CD4-positive, alpha-beta T cell (primary cell): ENCODE measurements at places on chromosomes 7 and 10. TPM values are rescaled to one million over a fixed set of nuclear protein-coding genes. Genes with fewer than 3 reads are reported as not detected.

The RPA3 gene
- total RNA-seq = 36.5 TPM

- no peak for DNase-seq
These were observed 201.7 kb downstream of the BICC1 start for GRCh38 chr10:58714409-58714808.

GRCh38 chr7:3916146-3916545, 615.1 kb downstream of the SDK1 start:
- no peak for DNase-seq

DNA sequence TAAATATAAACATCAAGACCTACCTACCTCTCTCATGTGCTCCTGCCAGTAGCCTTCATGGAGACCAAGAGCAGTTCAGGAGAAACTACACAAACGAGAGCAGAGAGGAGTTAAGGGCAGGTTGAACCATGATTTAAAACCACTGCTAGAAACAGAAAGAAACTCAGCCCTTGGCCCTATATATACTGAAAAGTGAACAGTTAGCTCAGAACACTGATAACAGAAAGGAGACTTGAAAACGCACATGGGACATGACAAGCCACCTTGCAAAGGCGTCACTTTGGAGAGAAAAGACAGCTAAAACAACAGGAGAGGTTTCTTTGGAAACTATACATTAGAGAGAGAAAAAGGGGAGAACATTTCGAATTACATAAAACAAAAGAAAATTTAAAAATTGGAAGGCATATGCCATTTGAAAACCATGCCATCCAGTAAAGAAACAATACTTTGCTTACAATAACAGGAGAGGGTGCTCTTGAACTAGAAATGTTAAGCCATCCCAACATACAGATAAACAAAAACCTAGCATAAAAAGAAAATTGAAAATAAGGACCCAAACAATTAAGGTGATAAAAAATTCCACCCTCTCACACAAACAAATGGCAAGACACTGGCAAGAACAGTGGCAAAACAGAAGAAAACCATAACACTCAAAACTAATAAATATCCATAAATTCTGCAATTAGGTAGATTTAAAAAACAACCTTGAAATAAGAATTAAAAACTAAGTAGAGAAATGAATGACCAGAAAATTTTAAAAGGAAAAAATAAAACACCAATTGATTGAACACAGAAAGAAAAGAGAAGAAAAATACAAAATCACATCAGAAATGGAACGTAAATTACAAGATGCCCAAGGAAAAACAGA, 232.7 kb downstream of the IMMP2L start:
- DNase-seq = no peak

GRCh38 chr10:75773813-75774782, 342.7 kb downstream of the LRMDA start:
- no peak for DNase-seq

GRCh38 chr10:103451091-103451813, 918 bp downstream of the CALHM2 start:
- DNase-seq = peak; percentile 68

The AKR1C4 gene
- total RNA-seq = not detected
